Right cardiac atrium (tissue), 5 donors: ENCODE measurements at places on chromosomes 3 and 15. TPM values are rescaled to one million over a fixed set of nuclear protein-coding genes. Genes with fewer than 3 reads are reported as not detected.
A peak's percentile ranks its signal among the peaks of the same experiment; 100 is the strongest.

GRCh38 chr3:27670619-27671018 lies 51.5 kb downstream of the EOMES start:
- DNase-seq: no peak

Gene ICE2
- 11.0 TPM for polyA plus RNA-seq

Gene MKRN3
- 0.23 TPM for polyA plus RNA-seq

DNA sequence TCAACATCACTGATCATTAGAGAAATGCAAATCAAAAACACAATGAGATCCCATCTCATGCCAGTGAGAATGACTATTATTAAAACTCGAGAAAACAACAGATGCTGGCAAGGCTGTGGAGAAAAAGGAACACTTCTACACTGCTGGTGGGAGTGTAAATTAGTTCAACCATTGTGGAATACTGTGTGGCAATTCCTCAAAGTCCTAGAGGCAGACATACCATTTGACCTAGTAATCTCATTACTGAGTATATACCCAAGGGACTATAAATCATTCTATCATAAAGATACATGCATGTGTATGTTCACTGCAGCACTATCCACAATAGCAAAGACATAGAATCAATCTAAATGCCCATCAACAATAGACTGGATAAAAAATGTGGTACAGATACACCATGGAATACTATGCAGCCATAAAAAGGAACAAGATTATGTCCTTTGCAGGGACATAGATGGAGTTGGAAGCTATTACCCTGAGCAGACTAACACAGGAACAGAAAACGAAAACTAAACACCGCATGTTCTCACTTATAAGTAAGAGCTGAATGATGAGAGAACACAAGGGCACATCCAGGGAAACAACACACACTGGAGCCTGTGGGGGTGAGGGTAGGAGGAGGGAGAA lies 15.2 kb upstream of the AVEN start:
- DNase-seq: no peak

GRCh38 chr15:88378188-88378637 lies 89.0 kb downstream of the MRPL46 start:
- no peak for DNase-seq

DNA sequence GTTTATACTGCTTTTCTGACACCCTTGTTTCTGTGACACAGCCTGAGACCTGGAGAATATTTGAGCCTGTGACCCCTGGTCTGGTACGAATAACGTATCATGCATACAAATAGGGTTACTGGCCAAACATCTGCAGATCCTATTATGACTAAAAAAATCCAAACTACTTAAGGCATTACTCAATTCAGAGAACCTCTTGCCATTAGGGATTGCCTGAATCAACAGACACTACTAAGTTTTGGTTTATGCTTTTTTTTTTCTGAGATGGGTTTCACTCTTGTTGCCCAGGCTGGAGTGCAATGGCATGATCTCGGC lies 35.4 kb downstream of the OSBPL10 start:
- no peak for DNase-seq

Gene GOLGA8J
- polyA plus RNA-seq: not detected

GRCh38 chr3:17070161-17070959 lies 185.6 kb downstream of the PLCL2 start:
- DNase-seq: peak; percentile 28

DNA sequence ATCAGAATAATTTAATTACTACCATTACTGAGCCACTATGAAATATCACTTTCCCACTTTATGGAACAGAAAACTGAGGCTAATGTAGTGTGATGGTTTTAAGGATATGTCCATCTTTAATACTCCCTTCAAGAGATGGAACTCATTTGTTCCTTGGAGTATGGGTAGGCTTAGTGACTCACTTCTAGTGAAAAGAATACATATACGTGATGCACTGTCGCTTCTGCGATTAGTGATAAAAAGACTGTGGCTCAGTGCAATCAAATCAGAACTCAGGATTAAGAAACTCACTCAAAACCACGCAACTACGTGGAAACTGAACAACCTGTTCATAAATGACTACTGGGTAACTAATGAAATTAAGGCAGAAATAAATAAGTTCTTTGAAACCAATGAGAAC lies 216.6 kb downstream of the SUCLG2 start:
- no peak for DNase-seq

- DNase-seq: no peak
Observed at GRCh38 chr3:134794323-134794722, 737 bp upstream of the EPHB1 start.

Gene DAZL
- not detected for polyA plus RNA-seq

DNA sequence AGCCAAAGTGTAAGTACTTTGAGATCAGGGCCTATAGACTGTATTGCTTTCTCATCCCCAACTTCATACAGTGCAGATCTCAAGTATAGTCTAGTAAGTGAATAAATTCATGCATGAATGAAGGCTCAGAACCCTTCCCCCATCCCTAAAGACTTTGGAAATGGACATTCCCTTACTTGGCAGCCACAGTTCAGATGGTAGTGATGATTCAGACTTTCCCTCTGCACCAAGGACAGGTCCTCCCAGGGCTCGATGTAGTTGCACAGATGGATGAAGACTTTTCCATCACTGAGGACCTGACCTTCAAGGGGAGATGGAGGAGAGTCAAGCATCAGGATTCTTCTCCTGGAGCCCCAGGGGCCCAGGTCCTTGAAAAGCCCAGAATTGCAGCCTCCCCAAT lies 4.6 kb downstream of the TIMP4 start:
- DNase-seq: no peak

DNA sequence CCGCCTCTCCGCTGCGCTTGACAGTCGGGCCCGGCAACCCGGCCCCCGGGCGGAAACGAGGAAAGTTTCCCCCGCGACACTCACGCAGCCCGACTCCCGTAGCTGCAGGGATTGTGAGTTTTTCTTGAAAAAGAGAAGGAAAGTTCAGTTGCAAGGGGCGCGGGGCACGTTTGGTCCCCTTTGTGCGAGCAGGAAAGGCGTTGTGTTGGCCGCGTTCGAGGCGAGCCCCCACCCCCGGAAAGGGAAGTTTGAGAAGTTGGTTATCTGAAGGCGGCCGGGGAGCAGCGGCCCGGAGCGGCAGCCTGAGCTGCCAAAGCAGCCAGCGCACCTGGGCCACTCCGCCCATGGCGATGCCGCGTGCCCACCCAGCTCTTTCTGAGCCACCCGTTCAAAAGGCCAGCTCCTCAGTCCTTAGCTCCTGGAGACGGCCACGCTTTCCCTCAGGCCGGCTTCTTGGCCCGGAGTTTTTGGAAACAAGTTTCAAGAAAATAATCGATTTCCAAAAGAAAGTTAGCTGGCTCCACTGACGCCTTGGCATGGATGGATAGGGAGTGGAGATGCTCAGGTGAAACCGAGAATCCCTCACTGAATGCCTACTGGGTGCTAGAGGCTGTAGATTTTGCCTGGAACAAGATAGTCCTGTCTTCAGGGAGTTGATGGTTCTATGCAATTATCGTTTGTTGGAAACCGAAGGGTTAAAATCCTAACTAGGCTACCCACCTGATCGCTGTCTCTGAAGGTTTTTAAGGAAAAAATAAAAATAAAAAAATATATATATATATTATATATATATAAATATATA lies 832 bp downstream of the TGFBR2 start:
- peak; percentile 81 for DNase-seq

DNA sequence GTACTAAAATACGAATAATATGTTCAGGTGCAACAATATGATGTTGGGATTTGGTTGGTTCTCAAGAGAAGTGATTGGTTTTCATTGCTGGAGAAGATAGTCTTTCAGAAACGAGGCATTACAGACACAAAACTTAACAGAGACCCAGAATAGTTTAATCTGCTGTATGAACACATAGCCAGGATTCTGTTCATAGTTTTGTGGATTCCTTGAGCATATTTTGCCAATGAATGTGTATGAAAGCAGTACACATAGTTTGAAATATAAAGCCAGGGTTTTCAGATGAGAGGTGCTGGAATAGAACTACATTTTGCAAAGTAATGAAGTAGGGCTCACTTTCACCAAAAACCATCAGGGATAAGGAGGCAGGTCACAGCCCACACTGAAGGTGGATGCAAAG lies 5.7 kb upstream of the MCTP2 start:
- DNase-seq: no peak

Gene TLR9
- polyA plus RNA-seq: 0.05 TPM

DNA sequence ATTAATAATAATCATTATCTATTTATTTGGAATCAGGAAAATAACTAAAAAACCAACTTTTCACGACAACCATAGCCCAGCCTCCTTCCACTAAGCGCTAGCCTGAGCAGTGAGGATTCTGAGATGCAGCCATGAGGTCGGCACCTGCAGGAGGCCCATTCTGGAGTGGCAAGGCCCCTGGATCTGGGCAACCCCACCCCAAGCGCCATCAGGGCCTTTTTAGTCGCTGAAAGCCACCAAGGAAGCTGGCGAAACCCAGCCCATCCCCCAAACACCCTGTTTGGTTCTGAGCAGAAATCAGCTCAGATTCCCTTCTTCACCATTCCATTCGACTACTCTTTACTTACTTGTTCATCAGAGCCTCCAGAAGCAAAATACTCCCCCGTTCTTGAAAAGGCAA lies 29.5 kb downstream of the POC1A start:
- DNase-seq: peak; percentile 35

GRCh38 chr15:91271565-91272153 lies 171.6 kb downstream of the SV2B start:
- DNase-seq: no peak

GRCh38 chr3:5809586-5810246 lies 622.2 kb downstream of the EDEM1 start:
- no peak for DNase-seq

GRCh38 chr15:43095243-43095642 lies 10.6 kb downstream of the UBR1 start:
- no peak for DNase-seq

DNA sequence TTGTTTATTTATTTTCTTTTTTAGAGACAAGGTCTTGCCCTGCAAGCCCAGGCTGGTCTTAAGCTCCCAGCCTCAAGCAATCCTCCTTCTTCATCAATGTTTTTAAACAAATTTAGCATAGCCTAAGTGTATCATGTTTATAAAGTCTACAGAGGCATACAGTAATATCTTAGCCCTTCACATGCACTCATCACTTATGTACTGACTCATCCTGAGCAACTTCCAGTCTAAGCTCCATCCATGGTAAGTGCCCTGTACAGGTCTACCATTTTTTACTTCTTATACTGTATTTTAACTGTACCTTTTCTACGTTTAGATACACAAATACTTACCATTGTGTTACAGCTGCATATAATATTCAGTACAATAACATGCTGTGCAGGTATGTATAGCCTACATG lies 860.0 kb downstream of the FHIT start:
- DNase-seq: no peak

DNA sequence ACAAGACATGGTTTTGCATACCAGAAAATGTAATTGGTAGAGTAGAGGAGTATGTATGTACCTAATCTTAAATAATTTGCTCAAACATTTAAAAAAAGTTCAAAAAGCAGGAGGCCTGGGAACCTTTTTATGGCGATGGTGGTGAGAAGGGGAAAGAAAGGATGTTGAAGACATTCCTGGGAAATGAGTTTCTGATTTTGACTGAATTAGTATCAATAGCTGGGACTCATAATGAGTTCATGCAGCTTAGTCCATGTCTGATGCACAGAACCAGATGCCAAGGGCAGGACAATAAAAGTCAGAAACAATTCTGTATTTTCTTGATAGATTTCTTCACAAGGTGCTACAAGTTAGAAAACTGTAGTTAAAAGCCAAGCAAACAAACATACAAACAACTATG lies 395.3 kb downstream of the GAP43 start:
- no peak for DNase-seq

Gene AGTR1
- polyA plus RNA-seq: 23.7 TPM

Gene ASB14
- polyA plus RNA-seq: 0.57 TPM

- DNase-seq: peak; percentile 38
Observed at GRCh38 chr15:85793641-85794597, 806 bp downstream of the KLHL25 start.

DNA sequence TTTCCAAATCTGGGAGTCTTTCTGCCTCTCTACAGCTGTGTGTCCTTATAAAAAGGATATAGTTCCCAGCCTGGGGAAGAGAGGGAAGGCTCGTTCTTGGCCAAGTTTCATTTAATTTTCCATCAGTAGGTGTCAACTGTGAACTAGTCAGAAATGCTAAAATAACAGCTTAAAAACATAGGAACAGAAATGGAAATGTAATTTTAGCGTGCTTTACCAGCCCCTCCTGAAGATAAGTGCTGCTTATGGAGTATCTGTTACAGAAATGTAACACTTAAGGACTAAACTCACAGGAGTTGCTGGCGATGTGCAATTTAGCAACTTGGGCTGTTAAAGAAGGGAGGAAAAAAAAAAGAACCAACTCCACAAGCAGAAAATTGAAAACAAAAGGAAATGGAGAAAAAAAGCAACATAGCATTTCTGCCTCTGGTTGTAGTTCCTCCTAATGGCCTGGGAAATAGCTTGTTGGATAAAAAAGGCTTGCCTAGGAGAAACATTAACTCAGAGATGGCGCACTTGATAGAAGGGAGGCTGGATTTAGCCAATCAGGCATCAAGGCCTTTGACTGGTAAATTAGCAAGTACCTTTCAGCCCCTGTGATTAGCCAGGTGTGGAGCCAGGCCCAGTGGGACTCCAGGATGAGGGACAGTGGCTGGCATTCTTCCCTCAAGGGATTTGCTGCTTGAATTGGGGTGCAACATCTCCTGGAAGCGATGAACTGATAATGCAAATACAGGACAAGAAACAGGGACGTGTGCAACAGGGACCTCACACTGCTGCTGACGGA lies 84.3 kb downstream of the RPLP1 start:
- no peak for DNase-seq

Gene A4GNT
- not detected for polyA plus RNA-seq

Gene OXTR
- 0.11 TPM for polyA plus RNA-seq

DNA sequence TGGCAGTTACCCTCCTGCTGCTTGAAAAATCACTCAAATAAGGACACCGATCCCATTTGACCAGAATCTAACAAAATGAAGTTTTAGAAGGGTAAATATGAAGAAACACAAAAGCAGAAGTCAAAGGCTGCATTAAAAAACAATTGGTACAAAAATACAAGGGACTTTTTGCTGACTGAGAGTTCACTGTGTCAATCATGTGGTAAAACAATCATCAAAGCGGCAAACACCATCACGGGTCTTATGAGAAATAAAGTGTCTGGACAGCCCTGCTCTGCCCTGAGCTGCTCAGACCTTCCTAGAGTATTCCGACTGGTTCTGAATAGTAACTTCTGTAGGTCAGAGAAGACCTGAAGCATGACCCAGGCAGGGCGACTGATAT lies 137.2 kb upstream of the RAD18 start:
- no peak for DNase-seq

DNA sequence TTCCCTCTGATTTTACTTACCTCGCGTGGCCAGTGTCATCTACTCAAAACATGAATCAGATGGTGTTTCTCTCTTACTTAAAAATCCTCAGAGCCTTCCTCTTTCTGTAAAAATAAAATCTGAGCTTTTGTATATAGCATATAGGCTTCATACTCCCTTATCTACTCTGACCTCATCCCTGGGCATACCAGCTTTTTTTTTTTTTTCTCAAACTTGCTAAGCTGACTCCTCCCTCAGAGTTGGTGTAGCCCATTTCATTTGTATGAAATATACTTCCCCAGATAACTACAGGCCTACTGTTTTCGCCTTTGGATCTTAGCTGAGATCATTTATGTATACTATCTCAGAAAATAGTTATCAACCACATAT lies 648.9 kb upstream of the ALCAM start:
- no peak for DNase-seq
